CD4-positive, alpha-beta T cell treated with Interleukin-10 for 1 hour (primary cell): ENCODE measurements at places on chromosomes 2 and 18.

DNA sequence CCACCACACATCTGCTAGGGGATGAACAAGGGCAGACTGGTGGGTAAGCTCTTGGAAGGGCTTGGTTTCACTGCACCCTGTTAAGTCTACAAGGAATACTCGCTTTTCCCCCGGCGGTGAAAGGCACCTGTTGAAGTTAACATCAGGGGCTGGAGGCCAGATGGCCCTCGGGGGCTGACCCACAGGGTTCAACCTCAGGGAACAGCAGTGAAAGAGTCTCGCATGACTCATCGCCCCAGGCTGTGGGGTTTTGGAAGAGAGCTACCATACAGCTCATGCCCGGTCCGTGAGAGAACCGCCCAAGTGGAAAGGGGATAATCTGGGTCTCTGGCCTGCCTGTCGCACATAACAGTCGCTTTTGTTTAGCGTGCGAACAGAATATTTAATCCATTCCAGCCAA, 748.0 kb downstream of the DPP10 start:
- no peak for DNase-seq

- DNase-seq, result no peak
Observed at GRCh38 chr18:59650266-59650820, 46.9 kb downstream of the CCBE1 start.

GRCh38 chr2:111135910-111136297, 15.2 kb downstream of the BCL2L11 start:
- no peak for DNase-seq

DNA sequence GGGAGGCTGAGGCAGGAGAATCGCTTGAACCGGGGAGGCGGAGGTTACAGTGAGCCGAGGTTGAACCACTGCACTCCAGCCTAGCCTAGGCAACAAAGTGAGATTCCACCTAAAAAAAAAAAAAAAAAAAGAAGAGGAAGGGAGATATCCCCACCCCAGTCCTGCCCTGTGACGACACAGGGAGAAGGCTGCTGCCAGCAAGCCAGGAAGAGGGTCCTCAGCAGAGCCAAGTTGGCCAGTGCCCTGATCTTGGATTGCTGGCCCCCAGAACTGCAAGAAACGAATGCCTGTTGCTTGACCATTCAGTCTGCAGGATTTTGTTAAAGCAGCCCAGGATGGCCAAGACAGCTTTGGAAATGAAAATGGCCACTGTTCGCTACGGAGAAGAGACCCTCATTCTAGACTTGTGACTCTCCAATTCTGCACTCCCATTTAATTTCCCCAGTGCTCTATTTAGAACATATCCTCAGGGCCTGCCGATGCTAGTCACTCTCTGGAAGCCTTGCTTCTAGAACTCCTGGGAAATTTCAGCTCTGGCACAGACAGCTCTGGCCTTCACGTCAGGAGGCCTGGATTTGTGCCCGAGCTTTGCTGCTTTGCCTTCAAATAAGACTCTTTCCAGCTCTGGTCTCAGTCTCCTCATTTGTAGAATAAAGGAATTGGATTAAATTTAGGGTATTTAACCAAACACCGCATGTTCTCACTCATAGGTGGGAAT, 15.7 kb upstream of the AMMECR1L start:
- DNase-seq, result no peak

GRCh38 chr18:3626929-3627458, 177.0 kb downstream of the TGIF1 start:
- no peak for DNase-seq

DNA sequence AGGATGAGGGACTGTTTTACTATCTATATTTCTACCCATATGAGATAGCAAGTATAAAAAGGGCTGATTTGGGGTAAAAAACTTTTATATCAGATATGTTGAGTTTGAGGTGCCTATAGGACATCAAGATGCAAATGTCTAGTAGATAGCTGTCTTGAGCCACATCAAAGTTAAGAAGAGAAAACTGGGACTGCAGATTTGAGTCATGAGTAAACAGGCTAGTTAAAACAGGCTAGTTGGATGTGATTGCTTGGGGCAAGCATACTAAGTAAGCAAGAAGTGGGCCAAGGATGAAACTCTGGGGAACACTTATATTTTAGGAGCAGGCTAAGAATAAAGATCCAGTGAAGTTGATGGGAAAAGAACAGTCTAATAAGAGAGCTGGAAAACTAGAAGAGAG, 2.8 kb upstream of the SCRN3 start:
- no peak for DNase-seq

- no peak for DNase-seq
Observed at GRCh38 chr2:97677480-97677879, 8.0 kb downstream of the C2orf92 start.

GRCh38 chr18:26763446-26764110, 101.9 kb downstream of the AQP4 start:
- DNase-seq, result no peak

DNA sequence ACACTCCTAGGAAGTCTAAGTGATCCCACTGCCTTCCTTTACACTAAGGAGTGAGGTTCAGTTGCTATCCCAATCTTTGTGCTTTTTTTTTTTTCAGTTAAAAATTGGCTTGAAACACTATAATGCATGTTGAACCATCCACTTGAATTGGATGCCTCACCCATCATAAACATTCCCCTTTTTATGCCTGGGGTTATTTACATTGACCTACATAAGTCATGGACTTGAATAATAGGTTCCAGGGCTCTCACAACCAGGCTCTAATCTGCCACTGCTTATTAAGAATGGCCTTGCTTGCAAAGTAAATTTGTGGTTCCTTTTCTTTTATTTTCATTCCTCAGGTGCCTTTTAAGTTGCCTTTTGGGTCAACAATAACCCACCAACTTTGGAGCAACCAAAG, 236.1 kb upstream of the MEIS1 start:
- DNase-seq, result no peak

DNA sequence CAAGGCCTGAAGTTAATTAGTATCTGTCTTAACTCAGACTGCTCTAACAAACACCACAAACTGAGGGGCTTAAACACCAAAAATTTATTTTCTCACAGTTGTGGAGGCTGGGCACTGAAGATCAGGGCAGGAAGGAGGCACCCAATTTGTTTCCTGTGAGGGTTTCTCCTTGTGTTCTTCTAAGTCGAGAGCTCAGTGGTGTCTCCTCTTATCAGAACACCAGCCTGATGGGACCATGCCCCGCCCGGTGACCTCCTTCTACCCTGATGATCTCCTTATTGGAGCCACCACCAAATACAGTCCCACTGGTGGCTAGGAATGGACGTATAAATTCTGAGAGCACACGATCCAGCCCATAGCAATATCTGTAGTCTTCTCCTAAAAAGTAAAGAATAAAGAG, 20.5 kb downstream of the TMEM18 start:
- no peak for DNase-seq

- no peak for DNase-seq
Observed at GRCh38 chr18:44735096-44735495, 54.4 kb downstream of the SETBP1 start.

GRCh38 chr2:7730449-7730848, 813.2 kb downstream of the RNF144A start:
- DNase-seq, result peak; percentile 37

DNA sequence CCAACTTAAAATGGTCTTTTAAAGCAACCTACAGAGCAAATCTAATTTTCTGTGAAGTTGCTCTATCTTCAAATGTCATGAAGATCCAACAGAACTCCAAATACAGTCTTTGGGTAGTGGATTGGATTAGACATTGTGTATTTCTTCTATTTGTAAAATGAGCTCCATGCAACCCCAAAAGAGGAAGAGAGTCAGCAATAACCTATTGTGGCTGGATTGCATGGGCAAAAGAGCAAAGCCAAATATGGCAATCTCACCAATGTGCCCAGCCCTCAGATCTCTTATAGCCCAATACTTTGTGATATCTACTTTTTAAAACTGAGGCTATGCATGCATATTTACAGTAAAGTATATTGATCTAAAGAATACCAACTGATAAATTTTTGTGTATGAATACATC, 146.3 kb downstream of the TXNL1 start:
- DNase-seq, result no peak

- DNase-seq, result no peak
Observed at GRCh38 chr2:43329637-43330036, 103.2 kb upstream of the ZFP36L2 start.

GRCh38 chr2:6916736-6917070, 509 bp upstream of the RNF144A start:
- DNase-seq, result no peak

- no peak for DNase-seq
Observed at GRCh38 chr2:152238016-152238415, 62.5 kb upstream of the STAM2 start.

GRCh38 chr2:239726091-239726591, 299.0 kb downstream of the NDUFA10 start:
- no peak for DNase-seq

- DNase-seq, result no peak
Observed at GRCh38 chr2:64362562-64363026, 91.4 kb upstream of the LGALSL start.

GRCh38 chr2:209391776-209392401, 32.0 kb upstream of the MAP2 start:
- no peak for DNase-seq

- DNase-seq, result no peak
Observed at GRCh38 chr18:48835119-48835518, 115.6 kb downstream of the SMAD7 start.

DNA sequence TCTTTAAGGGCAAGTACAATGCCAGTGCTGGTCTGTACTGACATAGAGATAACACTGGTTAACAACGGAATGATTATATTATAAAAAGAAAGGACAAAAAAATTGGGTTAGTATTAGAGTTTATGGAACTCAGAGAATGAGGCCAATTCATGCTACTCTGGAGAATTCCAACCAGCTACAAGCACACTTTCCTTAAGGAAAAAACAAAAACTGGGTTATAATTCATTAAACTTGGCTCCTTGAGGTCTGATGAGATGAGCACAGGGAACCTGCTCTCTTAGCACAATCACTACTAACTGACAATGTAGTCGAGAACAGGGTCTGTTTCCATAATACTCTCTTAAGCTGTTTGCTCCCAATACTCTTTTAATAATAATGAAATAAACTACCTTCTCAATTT, 165.3 kb downstream of the NRXN1 start:
- no peak for DNase-seq

GRCh38 chr2:207938886-207939285, 86.4 kb downstream of the PLEKHM3 start:
- no peak for DNase-seq

DNA sequence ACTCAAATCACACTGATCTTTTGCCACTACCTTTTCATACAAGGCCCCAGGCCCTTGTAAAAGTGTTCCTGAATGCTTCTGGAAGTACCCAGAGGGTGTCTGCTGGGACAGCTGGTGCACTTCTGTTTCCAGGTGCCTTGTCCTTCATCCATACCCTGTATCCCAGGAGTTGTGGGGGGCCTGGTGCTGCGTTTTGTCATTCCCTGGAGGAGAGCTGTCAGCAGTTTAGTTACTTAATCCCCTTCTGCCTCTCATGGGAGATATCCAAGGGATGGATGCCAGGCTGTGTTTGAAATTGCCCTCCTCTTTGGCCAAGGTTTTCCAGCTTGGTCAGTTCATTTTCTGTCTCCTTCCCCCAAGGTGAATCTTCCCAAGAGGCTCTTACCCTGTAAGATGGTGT, 158.3 kb downstream of the WDSUB1 start:
- DNase-seq, result no peak

DNA sequence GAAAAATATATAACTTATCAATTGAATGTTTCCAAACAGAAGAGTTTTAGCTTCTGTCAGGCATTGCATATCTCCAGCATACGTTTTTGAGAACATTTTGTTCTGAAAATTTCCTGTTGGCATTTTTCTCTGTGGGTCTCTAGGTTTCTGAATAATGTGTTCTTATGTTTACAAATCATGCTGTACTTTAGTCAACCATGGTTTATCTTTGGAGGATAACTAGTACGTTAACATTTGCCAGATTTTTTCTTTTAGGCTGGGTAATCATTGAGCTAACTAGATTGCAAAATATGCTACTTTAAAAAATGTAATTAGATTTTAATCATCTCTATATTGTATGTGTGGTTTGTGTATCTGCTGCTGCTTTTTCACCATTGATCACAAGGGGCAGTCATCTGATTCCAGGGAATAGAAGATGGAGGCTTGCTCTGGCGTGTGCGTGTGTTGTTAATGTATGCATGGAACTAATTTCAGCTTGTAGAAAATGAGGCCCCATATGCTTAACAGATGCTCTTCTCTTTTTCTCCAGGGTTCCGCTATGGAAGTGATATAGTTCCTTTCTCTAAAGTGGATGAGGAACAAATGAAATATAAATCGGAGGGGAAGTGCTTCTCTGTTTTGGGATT, 21.3 kb downstream of the XRCC5 start:
- no peak for DNase-seq

GRCh38 chr2:190526105-190526750, 8.3 kb downstream of the NEMP2 start:
- no peak for DNase-seq

DNA sequence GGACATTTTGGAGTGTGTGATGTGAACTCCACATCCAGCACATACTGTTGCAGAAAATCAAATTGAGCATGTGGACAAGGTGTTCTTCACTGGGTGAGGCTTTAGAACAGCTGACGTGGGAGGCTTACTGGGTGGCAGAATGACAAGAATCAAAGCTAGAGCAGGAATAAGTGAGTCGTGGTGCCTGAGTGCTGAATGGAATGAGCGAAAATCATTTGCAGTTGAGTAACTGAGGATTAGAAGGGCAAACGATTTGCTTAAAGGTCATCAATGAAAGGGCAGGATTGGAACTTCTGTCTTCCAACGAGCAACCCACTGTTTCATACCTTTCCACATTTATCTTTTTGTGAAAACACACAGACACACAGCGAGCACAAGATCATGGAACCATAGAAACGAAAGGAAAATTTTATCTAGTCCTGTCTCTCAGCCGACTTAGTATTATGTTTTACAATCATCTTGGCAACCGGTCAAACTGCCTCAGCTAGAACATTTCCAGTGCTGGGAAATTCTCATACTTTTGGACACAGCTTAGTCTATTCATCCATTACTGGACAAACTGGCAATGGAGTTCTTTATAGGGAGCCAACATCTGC, 7.2 kb upstream of the DAW1 start:
- DNase-seq, result no peak

GRCh38 chr2:237695201-237695780, 67.9 kb downstream of the LRRFIP1 start:
- peak; percentile 79 for DNase-seq

DNA sequence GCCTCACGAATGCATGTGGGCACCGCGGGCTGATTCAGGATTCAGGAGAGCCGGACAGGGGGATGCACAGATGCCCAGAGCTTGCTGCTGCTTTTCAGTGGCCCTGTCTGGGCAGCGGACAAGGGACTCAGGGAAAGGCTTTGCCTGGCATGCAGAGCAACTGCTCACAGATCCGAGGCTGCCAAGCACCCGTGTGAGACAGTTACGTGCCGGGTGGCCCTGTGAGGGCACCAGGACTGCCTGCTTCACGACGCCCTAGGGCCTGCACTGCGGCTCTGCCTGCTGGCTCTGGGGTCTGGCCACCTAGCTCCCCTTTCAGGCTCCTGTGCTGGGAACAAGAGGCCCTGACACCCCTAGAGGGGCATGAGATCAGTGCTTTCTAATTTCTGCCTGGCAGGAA, 221.4 kb upstream of the PXDN start:
- DNase-seq, result no peak

GRCh38 chr2:232779934-232780333, 3.6 kb upstream of the KCNJ13 start:
- DNase-seq, result no peak

- no peak for DNase-seq
Observed at GRCh38 chr2:127106457-127106990, 430 bp downstream of the BIN1 start.
